ENCODE measurements at places on chromosomes 1 and 21.

- DNase-seq, result no peak
These were observed 8.0 kb upstream of the YBX1 start for GRCh38 chr1:42674214-42674613.

- DNase-seq, result no peak
These were observed 286.5 kb downstream of the NFIA start for GRCh38 chr1:61368876-61369275.

GRCh38 chr21:39610703-39611102 is 2.0 kb upstream of the B3GALT5 start:
- DNase-seq, result no peak

DNA sequence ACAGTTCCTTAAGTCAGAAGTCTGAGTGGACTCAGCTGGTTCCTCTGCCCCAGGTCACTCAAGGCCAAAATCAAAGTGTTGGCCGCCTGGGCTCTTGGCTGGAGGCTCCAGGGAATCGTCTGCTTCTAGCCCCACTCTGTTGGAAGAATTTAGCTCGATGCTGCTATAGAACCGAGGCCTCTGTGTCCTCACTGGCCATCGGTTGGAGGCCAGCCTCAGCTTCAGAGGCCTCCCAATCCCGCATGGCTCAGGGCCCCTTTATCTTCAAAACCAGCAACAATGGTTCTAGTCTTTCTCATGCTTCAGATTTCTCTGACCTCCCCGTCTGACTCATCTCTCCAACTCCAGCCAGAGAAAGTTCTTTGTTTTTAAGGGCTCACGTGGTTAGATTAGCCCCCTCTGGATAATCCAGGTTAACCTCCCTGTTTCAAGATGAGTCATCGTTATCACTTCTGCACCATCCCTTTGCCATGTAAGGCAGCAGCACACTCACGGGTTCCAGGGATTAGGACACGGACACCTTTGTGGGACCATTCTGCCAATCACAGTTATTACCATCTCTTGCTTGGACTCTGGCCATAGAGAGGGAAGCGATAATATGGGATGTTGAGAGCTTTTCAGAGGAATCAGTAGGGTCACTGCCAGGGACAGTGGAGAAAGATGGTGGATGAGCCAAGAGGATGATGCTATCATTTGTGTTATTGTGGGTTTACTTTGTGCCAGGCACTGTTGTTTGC is 13.6 kb downstream of the FHAD1 start:
- no peak for DNase-seq

DNA sequence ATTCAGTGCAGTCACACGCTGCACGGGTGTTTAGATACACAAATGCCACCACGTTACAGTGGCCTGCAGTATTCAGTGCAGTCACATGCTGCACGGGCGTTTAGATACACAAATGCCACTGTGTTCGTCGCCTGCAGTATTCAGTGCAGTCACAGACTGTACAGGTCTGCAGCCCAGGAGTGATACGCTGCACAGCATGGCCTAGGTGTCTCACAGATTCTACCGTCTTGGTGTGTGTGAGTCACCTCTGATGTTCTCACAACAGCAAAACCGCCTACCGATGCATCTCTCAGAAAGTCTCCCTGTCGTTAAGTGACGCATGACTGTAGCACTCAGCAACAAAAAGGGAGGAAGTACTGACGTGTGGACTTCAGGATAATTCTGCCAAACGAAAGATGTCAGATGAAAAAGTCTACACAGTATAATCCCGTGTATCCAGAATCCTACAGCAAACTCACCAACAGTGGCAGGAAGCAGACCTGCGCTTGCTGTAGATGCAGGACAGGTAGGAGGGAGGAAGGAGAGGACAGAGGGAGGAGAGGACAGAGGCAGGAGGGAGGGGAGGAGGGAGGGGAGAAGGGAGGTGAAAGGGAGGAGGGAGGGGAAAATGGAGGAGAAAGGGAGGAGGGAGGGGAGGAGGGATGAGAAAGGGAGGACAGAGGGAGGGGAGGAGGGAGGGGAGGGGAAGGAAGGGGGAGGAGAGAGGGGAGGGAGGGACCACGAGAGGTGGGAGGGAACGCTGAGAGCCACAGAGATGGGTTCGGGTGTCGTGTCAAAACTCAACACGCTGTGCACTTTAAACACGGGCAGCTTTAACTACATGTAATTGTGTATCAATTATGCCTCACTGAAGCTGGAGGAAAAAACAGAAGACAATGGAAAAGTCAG is 36.3 kb upstream of the PCBP3 start:
- no peak for DNase-seq

- no peak for DNase-seq
These were observed 23.4 kb downstream of the GTF2B start for GRCh38 chr1:88867743-88868521.

DNA sequence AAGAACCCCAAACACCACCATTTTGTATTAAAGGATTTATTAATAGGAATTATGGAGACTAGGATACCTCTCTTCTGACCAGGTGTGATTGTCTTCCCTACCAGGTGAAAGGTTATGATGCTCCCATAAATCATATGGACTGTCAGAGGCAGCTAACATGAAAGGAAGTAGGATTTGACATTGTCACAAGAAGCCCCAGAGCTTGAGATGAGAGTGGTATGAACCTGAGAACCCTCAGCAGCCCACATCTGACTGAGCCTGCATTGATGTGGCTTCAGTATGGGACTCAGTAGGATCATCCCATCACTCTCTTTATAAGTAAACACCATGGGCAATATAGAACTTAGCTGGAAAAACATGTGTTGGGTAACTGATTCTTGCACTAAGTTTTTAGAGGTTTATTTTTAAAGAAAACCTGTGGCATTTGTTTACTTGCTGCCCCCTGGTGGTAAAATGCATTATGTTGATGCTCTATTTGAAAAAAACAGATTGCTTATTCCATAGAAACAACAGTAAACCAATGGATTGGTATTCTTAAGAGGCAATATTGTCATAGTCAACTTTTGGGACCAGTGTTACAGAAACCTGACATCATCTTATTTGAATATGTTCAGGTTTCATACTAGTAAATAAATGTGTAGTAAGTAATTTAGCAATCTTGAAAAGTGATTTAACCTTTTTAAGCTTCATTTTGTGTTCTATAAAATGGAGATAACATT is 16.6 kb upstream of the CACYBP start:
- no peak for DNase-seq

- no peak for DNase-seq
These were observed 2.1 kb upstream of the GPR61 start for GRCh38 chr1:109537450-109538178.

- DNase-seq, result no peak
These were observed 24.7 kb upstream of the DISP1 start for GRCh38 chr1:222790115-222790514.

DNA sequence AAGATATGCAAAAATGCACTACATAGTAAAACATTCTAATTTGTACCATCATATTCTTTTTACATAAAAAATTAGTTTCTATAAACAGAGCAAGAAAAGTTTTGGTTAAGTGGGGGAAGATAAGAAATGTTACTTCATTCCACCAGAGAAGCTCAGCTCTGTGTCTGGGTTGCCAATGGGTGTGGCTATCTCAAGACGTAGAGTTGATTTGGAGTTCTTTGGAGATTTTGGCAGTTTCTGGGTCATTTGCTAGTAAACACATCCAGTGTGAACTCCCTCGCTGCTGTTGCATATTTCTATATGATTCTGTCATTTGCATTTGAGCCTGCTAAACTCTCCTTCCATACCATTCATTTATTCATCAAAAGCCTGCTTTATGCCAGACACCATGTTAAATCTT is 7.2 kb downstream of the RGL1 start:
- no peak for DNase-seq

GRCh38 chr1:234437423-234438171 is 41.4 kb downstream of the TARBP1 start:
- no peak for DNase-seq

- peak; percentile 25 for DNase-seq
These were observed 78.9 kb downstream of the SLC66A1 start for GRCh38 chr1:19390901-19391595.

GRCh38 chr1:172298141-172298540 is 122.3 kb upstream of the C1orf105 start:
- no peak for DNase-seq

GRCh38 chr1:107145637-107146036 is 4.8 kb downstream of the NTNG1 start:
- DNase-seq, result no peak

DNA sequence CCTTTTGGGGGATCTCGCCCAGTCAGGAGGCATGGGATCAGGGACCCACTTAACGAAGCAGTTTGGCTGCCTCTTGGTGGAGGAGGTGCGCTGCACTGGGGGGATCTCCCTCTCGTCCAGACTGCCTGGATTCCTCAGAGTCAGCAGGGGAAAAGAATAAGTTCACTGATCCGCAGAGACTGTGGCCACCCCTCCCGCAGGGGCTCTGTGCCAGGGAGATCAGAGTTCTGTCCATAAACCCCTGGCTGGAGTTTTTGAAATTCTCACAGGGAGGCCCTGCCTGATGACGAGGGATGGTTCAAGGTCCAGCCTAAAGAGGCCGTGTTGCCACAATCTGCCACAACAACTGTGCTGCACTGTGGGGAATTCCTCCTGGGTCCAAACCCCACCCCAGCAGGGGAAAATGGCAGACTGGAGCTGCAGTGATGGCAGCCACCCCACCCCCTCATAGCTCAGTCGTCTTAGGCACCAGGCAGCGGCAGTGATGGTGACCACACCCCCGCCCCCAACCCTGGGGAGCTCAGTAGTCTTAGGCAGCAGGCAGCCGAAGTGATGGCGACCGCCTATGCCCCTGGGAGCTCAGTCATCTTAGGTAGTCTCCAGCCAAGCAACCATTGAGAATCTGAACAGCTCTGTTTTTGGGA is 273.8 kb upstream of the USP25 start:
- DNase-seq, result no peak

DNA sequence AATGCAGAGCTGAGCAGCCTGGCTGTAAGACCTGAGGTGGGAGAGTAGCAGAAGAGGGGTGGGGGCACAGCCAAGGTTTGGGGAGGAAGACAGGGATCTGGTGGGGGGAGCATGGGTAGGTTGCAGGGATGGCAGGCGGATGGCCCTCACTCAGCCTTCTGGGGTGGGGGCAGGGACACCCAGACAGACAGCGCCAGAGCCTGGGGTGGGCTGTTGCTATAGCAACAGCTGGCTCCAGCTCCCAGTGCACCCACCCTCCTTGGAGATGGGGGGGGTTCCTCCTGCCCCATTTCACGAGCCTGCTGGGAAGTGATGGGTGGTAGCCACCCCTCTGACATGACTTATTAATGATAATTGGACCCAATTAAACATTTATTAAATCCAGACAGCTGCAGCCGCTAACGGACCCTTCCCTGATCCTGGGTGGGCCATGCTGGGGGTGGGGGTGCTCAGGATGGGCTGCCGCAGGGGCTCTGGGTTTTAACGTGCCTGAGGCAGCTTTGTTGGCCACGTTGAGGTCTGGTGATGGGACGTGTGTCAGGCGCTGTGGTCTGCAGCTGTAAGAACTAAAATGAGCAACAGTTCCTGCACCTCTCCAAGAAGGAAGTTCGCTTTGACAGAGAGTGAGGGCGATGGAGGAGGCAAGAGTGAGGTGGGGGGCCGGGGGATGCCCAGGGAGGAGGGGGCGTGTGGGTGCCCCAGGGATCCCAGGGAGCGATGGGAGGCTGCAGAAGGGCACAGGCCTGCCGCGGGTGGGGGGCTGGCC is 19.4 kb downstream of the AGRN start:
- no peak for DNase-seq

DNA sequence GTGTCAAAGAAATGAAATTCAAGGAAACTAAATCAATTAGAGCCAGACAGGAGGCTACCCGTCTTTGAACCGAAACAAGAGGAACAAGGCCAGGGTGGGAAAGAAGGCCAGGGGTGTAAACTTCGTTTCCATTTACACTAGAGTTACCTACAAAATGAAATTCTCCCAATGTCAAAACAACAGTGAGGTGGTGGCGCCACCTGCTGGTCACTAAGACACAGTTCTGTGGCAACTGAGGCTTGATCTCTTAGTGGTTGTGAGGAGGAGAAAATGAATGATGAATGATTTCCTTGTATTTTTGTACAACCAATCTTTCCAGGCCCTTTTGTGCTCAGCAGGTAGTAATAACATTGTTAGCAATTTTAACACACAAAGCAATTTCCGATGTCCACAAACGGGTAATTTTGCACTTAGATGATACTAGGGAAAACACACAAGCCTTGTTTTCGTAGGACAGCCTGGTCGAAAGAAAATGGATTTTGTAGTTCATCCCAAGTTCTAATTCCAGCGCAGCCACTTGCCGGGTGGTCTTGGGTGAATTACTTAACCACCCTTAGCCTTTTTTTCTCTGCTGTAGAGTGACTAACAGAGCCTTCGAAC is 54.8 kb upstream of the SOD1 start:
- DNase-seq, result peak; percentile 39

GRCh38 chr21:32056791-32057190 is 184.0 kb downstream of the HUNK start:
- no peak for DNase-seq

DNA sequence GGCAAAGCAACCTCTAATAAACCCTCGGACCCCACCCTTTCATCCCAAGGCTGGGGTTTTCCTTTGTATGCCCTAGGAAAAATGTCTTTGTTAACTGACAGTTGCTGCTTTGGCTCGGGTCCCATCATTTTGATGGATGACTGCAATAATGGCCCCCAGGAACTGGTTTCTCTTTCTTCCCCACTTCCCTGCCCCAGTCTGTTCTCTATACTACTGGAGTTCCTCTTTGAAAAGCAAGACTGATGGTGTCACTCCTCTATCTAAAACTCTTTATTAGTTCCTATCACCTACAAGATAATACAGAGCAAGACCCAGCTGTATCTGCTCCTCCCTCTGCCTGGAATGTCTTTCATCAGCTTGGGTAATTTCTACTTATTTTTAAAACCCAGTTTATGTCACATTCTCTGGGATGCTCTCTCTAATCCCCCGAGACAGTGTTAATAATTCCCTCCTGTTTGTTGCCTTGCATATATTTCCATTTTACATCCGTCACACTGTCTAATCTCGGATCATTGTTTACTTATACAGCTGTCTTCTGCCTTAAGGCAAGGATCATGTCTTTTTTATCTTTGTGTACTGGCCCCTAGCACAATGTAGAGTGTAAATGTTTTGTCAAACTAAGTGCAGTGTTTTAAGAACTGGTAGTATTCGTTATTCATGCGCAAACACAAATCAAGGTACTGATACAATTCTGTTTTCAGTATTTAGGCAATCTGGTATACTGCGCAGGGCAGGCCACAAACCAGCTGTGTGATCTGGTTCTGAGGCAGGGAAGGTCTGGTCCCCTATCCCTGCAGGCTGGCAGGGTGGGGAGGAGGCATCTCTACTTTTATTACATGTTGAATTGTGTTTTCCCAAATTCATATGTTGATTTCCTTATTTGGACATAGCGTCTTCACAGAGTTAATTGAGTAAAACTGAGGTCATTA is 16.1 kb downstream of the SLAMF1 start:
- no peak for DNase-seq
